Activated CD4-positive, alpha-beta T cell treated with anti-CD3 and anti-CD28 coated beads for 36 hours (primary cell): ENCODE measurements at places on chromosomes 5 and 9. TPM values are rescaled to one million over a fixed set of nuclear protein-coding genes. Genes with fewer than 3 reads are reported as not detected.
A peak's percentile ranks its signal among the peaks of the same experiment; 100 is the strongest.

KCNMB1 gene
- total RNA-seq, result not detected

WDR38 gene
- not detected for total RNA-seq

GABRA1 gene
- total RNA-seq, result not detected

FBN2 gene
- not detected for total RNA-seq

CDX1 gene
- total RNA-seq, result not detected

NUTM2G gene
- total RNA-seq, result not detected

SLIT3 gene
- 7.3 TPM for total RNA-seq

DNA sequence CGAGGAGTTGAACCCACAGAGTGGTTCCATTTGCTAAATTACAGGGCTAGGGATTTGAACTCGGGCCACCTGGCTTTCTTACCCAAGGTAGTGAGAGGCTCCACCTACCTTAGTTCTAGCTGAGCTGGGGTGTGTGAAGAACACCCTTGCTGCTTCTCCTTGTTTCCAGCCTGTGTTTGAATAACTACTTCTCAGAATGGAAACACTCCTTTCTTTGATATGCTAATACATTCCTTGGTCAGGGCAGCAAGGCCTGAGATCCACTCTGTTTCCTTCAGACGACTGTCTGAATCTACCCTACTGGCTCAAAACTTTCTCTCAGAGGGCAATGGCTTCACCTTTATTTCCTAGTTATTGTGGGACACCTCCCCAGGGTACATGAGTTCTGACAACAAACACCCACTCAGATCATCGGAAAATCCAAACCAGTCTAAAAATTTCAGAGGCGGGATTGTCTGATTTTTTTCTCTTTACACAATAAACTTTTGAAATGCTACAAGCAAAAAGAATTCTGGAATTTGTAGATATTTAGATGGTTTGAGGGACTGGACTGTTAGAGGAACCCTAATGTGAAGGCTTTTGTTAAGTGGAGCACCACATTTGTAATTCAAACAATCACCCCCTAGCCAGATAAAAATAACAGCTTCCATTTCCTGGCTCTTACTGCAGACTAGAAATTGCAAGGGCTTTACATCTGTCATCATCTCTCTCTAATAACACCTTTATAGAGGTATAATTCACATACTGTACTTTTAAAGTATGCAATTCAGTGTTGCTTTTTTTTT, 4.0 kb upstream of the ATP6V1G1 start:
- peaks cover 8% of the 10 kb centered on the region for H3K4me1 ChIP-seq
- H3K27ac ChIP-seq, result no peak overlapping the region
- no peak overlapping the region for H3K4me3 ChIP-seq
- H3K36me3 ChIP-seq, result peaks cover 11% of the 10 kb centered on the region
- no peaks in the 10 kb centered on the region for H3K27me3 ChIP-seq
- DNase-seq, result no peak

GRCh38 chr5:178418471-178419010, 171.7 kb downstream of the COL23A1 start:
- H3K27me3 ChIP-seq, result peaks cover 5% of the 10 kb centered on the region
- H3K4me1 ChIP-seq, result peaks cover 4% of the 10 kb centered on the region
- DNase-seq, result no peak
- no peak overlapping the region for H3K27ac ChIP-seq

DNA sequence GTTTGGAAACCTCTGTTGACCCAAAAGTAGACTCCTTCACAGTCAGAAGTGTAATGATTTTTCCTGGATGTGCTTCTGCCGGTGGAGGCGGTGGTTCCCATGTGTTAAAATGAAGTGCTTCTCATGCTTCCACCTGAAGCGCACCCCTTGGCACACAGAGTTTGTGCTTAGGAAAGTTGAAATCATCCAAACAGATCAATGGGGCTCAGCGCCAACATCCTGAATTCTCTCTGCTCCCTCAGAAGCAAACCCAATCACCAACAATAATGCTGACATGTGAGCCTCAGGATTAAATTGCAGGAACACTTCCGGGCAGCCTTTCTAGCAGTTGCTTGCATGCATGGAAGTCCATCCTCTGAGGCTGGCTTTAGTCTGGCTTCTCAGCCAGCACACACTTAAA, 71.0 kb downstream of the MED10 start:
- no peaks in the 10 kb centered on the region for H3K4me1 ChIP-seq
- no peak overlapping the region for H3K27ac ChIP-seq
- no peaks in the 10 kb centered on the region for H3K36me3 ChIP-seq

GRCh38 chr5:143165049-143165880, 238.2 kb downstream of the NR3C1 start:
- no peaks in the 10 kb centered on the region for H3K27me3 ChIP-seq
- no peak for DNase-seq
- no peaks in the 10 kb centered on the region for H3K36me3 ChIP-seq
- H3K4me3 ChIP-seq, result no peak overlapping the region

DNA sequence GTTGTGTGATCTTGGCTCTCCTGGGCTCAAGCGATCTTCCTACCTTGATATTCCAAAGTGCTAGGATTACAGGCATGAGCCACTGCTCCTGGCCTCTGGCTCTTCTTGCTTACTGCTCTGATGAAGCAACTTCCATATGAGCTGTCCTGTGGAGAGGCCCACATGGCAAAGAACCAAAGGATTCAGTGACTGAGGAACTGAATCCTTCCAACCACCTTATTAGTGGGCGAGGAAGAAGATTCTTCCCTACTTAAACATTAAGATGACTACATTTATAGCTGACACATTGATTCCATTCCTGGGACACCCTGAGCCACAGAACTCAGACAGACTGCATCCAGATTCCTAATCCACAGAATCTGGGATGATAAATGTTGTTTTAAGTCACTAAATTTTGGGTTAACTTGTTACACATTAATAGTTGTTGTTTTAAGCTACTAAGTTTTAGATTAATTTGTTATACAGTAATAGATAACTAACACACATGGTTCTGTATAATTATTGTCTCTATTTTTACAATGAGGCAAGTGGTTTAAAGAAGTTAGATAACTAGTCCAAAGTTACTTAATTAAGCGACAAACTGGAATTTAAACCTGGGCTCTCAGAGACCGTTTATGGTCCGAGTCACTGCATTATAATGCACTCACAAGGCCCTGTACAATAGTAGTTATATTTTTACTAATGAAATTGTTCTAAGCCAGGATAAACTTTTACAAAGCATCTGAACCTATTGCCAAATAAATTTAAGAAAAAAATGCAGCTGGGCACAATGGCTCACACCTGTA, 16.7 kb upstream of the SLCO4C1 start:
- H3K27ac ChIP-seq, result no peak overlapping the region

GRCh38 chr5:80177236-80177635, 78.6 kb downstream of the SERINC5 start:
- H3K27me3 ChIP-seq, result no peaks in the 10 kb centered on the region
- H3K27ac ChIP-seq, result no peak overlapping the region
- H3K4me1 ChIP-seq, result peaks cover 48% of the 10 kb centered on the region

DNA sequence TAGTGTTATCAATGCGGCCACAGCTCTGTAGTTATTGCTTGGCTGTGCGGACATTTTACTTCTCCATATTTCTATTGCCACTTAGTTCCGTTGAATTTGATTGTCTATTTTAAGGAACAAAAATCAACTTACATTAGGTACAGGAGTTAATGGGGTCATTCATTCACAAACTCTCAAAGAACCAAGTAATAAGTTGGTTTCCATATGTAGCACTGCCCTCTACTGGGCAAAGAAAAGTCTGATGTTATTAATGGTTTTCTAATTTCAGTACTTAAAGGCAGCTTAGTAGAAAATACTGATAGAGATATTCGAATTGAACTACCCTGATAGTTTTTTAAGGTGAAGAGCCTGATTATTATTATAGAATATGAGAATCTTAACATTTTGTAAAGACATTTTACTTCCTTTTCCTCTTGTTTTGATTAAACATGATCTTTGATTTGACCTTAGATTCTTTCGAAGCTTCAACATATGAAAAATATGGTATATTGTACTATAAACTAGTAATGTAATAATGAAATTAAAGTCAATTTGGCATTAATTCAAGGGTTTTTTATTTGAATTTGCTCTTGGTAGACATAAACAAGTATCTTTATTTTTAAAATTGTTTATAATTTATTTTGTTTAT, 119.5 kb upstream of the CTNND2 start:
- no peaks in the 10 kb centered on the region for H3K36me3 ChIP-seq
- H3K4me1 ChIP-seq, result no peaks in the 10 kb centered on the region
- no peak overlapping the region for H3K4me3 ChIP-seq
- no peak overlapping the region for H3K27ac ChIP-seq

GRCh38 chr5:175471628-175472027, 6.7 kb upstream of the SFXN1 start:
- H3K4me3 ChIP-seq, result no peak overlapping the region
- H3K4me1 ChIP-seq, result peaks cover 9% of the 10 kb centered on the region
- H3K36me3 ChIP-seq, result no peaks in the 10 kb centered on the region
- H3K27ac ChIP-seq, result no peak overlapping the region
- DNase-seq, result peak; percentile 66

DNA sequence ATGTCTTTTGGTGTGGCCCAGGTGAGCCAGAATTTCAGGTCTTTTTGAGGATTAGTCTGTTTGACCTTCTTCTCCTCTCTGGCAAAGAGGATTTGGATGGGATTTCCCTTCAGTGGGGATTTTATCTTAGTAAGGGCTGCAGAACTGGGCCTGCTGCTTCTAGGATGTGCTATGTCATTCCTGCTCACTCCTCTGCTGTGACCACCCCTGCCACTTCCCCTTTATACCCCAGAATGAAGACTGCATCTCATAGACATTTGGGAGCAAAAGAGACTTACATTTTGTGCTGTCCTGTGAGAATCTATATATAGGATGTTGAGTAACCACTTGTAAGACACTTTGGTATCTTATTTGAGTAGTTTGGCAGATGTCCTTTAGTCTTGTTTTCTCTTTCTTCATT, 76.2 kb downstream of the ARHGAP26 start:
- H3K4me3 ChIP-seq, result no peak overlapping the region
- peaks cover 26% of the 10 kb centered on the region for H3K4me1 ChIP-seq
- no peaks in the 10 kb centered on the region for H3K27me3 ChIP-seq
- DNase-seq, result no peak
- H3K27ac ChIP-seq, result no peak overlapping the region

GRCh38 chr5:11248966-11249365, 487.9 kb upstream of the DAP start:
- H3K36me3 ChIP-seq, result no peaks in the 10 kb centered on the region
- no peak overlapping the region for H3K27ac ChIP-seq
- H3K4me1 ChIP-seq, result no peaks in the 10 kb centered on the region
- DNase-seq, result no peak
- no peaks in the 10 kb centered on the region for H3K27me3 ChIP-seq
- H3K4me3 ChIP-seq, result no peak overlapping the region

- DNase-seq, result no peak
- H3K27ac ChIP-seq, result no peak overlapping the region
- H3K36me3 ChIP-seq, result no peaks in the 10 kb centered on the region
- no peaks in the 10 kb centered on the region for H3K4me1 ChIP-seq
- H3K27me3 ChIP-seq, result peaks cover 6% of the 10 kb centered on the region
Observed at GRCh38 chr5:13998254-13998653, 53.8 kb upstream of the DNAH5 start.
